ENCODE measurements at places on chromosomes 6 and 20.

DNA sequence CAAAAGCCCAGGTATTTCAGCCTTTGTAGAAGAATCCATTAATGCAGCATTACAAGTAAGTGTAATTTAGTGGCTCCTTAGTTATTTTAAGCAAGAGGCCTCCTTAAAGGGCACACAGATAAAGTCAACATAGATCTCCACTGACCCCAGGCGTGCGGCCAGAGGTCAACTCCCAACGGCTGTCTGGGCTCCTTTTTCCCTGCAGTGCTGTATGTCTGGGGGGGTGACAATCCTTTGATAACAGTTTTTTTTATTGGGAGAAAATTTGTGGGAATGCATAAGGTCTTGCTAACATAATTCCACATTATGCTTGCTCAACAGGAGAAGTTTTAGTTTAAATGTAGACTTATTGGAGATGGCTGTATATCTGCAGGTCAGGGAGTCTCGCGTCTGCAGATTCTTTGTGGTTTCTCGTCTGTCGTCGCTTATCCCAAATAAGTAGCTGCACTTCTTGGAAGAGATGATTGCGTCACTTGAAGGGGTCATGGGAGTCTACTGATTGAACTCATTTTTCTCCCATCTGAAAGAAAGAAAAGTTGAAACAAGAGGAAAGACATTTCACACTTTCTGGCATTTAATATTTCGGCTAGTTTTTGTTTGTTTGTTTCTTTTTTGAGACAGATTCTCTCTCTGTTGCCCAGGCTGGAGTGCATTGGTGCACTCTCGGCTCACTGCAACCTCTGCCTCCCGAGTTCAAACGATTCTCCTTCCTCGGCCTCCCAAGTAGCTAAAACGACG, 151.7 kb upstream of the AKAP12 start:
- peak; percentile 94 for DNase-seq

- no peak for DNase-seq
Observed at GRCh38 chr6:119105282-119105681, 26.8 kb upstream of the FAM184A start.

GRCh38 chr6:6751266-6751596, 162.7 kb downstream of the LY86 start:
- DNase-seq: no peak

DNA sequence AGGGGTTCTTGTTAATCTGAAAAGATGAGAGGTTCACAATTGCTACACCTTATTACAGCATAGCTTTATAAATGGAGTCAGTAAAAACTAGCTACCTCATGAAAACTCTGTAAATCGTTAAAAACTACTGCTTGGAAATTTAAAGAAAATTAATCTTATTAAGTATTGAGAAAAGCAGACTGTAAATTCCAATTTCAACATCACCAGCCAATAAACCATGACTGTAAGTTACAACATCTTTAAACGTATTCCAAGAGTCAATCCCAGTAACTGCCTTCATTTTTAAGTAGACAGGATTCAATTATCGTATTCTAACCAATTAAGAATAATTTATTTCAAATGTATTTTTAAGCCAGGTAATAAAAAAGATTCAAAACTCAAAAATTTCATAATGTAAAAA, 70.3 kb downstream of the ATG5 start:
- no peak for DNase-seq

DNA sequence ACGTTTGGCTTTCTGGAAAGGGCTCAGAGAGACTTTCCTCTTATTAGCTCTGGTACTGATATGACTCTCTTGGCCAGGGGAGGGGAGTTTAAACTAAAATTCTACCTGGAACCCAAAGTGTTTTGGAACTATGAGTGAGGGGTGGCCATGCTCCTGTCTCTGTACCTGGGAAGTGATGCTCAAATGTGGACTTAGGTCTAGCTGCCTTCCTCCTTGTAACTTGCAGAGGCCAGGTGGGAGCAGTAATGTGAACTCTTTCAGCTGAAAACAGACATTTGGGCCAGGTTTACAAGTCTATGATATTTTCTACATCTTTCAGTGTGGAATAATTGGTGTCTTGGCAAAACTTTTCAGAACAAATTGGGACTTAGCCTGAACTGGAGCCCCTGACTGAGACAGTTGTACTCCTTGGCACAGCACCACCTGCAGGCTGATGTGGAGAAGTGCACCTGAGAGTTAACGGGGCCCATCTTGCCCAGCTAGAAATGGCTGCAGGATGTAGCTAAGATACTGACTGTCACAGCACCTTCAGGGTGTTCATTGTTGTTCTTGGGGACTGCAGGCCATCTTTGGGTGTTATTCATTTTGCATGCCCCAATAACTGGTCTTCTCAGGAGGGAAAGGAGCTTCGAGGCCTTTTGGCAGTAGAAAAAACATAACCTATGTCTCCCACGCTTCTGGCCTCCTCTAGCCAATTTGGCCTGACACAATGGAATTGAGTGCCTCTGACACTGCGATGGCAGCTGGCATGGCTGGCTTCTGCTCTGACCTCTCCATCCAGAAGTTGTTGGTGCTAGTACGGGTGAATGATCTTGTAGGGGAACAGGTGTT, 37.1 kb downstream of the CD109 start:
- peak; percentile 70 for DNase-seq

- DNase-seq: peak; percentile 3
Observed at GRCh38 chr6:162829013-162829742, 101.4 kb downstream of the PACRG start.

GRCh38 chr20:3166913-3167342, 6.4 kb downstream of the LZTS3 start:
- DNase-seq: no peak

DNA sequence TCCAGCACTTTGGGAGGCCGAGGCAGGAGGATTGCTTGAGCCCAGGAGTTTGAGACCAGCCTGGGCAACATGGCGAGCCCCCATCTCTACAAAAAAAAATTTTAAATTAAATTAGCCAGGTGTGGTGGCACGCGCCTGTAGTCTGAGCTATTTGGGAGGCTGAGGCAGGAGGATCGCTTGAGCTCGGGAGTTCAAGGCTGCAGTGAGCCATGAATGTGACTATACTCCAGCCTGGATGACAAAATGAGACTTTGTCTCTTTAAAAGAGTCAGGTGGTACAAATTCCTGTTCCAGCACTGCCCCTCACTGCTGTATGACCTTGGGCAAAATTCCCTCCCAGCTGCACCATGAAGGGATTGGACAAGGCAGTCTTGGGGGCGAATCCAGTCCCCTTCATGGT, 28.5 kb downstream of the AHCY start:
- DNase-seq: no peak

- DNase-seq: peak; percentile 8
Observed at GRCh38 chr6:143807103-143807772, 35.9 kb upstream of the LTV1 start.

DNA sequence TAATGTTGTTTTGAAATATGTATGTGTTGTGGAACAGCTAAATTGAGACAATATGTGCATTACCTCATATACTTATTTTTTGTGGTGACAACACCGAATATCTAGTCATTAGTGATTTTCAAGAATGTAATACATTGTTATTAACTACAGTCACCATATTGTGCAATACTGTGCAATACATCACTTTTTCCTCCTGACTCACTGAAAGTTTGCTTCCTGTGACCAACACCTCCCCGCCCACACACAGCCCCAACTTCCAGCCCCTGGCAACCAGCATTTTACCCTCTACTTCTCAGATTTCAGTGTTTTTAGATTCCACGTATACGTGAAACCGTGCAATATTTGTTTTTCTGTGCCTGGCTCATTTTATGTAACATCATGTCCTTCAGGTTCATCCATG, 627.9 kb downstream of the PRKN start:
- peak; percentile 93 for DNase-seq

DNA sequence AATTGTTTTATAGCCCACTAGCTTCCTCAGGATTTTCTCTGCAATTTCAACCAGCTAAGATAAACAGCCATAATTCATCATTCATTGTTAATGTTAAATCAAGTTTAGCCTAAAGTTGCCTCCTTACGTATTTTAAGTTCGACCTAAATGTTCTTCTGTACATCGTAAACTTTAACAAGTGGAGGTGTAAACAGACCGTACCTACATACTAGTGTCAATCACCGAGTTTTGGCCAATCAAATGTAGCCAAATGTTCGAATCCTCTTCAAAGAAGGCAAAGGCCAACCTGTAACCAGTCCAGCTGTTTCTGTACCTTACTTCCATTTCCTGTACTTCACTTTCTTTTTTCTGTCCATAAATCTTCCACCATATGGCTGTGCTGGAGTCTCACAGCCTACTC, 13.5 kb downstream of the MBOAT1 start:
- DNase-seq: no peak

DNA sequence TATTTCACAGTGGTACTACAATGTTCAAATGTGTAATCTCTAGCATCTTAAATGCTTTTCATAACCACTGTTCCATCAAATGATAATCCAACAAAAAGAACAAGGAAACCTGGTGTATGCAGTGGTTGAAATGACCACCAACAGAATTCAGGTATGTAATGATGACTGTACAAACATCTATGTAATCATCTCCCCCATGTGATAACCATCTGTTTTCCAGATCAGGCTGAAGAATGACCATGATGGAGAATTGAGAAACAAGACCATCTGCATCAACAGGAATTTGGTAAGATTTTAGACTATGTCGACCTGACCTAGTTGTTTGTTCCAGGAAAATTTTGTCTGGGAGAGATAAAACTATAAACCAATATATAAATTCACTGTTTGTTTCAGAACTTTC, 81.3 kb upstream of the ASCC3 start:
- DNase-seq: no peak

DNA sequence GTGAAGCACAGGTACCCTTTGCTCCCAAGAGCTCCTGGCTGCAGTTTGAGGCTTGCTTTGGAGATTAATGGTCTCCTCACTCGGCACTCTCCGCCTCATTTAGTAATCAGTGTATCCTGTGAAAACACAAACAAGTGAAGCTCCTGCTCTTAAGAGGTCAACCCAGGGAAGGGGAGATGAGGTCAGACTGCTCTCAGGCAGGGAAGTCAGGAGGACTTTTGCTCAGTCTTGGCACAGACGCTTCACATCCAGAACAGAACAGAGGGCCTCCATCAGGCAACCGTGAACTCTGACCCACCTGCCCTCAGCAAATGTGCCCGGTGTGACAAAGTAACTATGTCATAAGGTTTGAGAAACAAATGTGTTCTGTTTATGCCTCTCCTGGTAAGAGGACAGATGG, 428.8 kb upstream of the JARID2 start:
- DNase-seq: no peak

DNA sequence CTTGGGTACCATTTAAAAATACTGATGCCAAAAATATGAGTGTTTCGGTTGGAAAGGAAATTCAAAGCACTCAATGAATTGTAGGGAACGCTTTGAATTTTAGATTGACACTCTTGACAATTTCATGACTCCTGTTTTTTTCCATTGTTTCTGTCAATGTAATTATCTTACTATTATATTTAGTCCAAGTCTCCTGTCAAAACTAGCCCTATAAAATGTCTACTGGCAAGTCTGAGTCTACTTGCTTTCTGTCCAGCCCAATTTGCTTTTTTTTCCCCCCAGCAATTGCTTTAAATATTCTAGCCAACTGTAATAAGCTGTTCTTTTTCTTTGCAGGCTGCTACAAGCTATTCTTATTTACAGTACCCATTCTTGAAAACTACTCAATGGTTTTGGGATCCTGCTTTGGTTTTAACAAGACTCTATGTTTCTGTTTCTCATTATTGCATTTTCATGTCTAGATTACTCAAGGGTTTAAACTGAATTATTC, 1103.9 kb upstream of the GJE1 start:
- DNase-seq: no peak

GRCh38 chr6:52098721-52099120, 11.3 kb upstream of the PKHD1 start:
- DNase-seq: no peak

DNA sequence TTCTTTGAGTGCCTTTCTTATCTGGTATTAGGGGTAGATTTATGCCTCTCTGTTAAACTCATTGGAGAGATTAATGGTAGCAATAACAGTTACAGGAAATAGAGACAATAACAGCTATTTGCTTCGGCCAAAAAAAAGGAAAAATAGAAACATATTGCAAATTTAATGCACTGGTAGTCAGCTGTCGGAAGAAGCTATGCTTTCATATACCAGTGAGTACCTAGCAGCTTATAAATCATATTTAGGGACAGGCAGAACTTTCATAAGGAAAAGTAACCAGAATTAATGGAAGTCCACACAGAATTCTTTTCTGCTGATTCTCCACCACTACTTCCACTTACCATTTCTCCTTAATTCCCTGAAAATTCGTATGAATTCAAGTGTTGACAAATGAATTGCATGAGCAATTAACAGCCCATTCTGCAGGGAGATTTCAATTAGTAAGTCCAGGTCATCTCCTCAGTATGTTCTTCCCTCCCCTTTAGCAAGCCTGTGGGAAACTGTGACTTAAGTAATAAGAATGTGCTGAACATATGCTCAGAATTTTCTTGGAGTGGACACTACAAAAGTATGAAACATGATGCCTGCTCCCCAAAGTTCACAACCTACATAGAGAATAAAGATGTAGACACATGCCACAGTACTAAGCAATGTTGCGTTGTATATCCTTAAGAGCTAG, 196.7 kb upstream of the KCNQ5 start:
- peak; percentile 92 for DNase-seq

GRCh38 chr20:61287583-61288275, 35.7 kb downstream of the CDH4 start:
- no peak for DNase-seq

DNA sequence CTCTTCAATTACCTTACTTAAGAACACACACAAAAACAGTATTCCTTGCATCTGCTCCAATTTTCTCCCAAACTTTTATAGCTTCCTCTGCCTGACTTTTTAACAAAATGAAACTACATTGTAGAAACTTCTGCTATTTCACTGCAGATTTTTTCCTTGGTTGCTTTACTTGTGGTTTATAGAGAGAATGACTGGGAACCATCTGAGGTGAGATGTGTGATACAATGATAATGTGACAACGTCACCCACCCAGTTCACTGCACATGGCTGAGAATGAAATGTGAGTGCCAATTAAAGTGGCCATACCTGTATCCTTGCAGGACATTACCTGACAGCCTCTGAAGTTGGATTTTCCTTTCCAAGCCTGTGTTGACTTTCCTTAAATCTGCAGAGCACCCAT, 258.4 kb downstream of the CD83 start:
- DNase-seq: no peak

GRCh38 chr6:144417681-144418080, 132.5 kb downstream of the UTRN start:
- DNase-seq: peak; percentile 70

GRCh38 chr6:39173270-39173669, 56.0 kb downstream of the KCNK5 start:
- no peak for DNase-seq

DNA sequence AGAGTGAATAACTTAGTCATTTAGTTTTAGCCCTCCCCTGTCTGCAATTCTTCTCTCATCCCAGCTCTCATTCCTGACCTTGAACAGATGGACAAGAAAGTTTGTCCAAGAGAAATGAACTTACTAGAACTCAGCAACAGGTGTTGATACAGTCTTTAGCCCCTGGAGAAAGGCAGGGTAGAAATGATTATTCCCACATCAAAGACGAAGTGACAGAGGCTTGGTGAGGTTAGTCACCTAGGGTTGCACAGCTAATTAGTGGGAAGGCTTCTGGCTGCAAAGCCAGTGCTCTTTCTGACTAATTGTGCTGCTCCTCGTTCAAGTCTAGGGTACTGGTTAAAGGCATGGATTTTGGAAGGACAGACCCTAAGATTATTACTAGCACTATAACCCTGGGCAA, 4.5 kb downstream of the ZDHHC14 start:
- no peak for DNase-seq

- no peak for DNase-seq
Observed at GRCh38 chr6:33727126-33727525, 15.6 kb upstream of the UQCC2 start.

Data from iris pigment epithelial cell (primary cell).